ENCODE measurements at places on chromosomes 12 and 14. TPM values are rescaled to one million over a fixed set of nuclear protein-coding genes. Genes with fewer than 3 reads are reported as not detected.
A peak's percentile ranks its signal among the peaks of the same experiment; 100 is the strongest.

- peak; percentile 71 for DNase-seq
These were observed 92.5 kb downstream of the VCPKMT start for GRCh38 chr14:50023671-50024490.

DNA sequence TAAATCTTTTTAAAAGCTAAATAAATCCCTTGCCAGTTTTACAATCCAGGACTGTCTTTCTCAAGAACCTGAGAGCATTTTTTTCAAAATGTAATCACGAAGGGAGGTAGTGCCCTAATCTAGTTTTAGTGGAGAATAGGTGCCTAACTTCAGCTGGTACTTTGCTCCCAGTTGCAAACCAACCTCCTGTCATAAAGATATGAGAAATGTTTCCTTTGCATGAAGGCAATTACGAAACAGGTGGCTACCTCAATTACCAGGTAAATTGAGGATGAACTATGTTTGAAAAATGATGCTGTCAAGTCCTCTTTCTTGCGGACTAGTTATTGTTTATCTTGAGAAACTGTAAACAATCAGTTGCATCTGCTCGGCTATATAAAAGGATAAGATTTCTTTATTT lies 437.9 kb downstream of the DAD1 start:
- no peak for DNase-seq

- peak; percentile 18 for DNase-seq
These were observed 21.5 kb upstream of the GNS start for GRCh38 chr12:64780531-64781279.

DNA sequence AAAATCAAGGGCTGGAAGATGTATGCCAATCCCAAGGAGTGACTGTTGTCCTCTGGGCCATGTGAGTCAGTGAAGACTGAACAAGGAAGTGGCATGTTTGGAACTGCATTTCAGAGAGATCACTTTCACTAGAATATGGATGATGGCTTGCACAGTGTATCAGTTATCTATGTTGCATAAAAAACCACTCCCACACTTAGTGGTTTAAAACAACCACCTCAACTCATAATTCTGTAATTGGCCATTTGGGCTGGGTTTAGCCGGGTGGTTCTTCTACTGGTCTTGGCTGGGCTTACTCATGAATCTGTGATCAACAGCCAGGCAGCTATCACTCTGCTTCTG lies 15.4 kb downstream of the BDKRB1 start:
- peak; percentile 98 for DNase-seq

GRCh38 chr14:60945984-60946383 lies 34.9 kb downstream of the TRMT5 start:
- no peak for DNase-seq

GRCh38 chr12:69481133-69481532 lies 10.9 kb downstream of the FRS2 start:
- no peak for DNase-seq

DNA sequence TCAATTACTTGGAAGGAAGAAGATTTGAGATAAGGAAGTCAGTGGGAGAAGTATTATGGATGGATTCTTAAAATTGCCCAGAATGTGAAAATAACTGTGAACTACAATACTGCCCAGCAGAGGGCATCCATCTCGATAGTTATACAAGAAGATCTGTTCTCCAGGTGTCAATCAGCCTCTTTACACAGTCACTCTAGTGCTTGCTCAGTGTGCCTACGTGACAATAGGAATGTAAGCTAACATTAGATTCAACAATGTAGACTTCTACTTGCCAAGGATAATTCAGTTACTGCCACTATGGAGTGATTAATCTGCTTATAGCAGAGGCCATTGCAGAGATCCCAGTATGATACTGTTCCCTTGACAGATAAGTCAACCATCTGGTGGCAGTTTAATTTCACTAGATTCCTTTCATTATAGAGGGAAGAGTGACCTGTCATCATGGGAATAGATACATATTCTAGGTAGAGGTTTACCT lies 10.6 kb upstream of the MAP4K5 start:
- peak; percentile 55 for DNase-seq

- peak; percentile 59 for DNase-seq
These were observed 32.0 kb upstream of the CDKN3 start for GRCh38 chr14:54364555-54365415.

DNA sequence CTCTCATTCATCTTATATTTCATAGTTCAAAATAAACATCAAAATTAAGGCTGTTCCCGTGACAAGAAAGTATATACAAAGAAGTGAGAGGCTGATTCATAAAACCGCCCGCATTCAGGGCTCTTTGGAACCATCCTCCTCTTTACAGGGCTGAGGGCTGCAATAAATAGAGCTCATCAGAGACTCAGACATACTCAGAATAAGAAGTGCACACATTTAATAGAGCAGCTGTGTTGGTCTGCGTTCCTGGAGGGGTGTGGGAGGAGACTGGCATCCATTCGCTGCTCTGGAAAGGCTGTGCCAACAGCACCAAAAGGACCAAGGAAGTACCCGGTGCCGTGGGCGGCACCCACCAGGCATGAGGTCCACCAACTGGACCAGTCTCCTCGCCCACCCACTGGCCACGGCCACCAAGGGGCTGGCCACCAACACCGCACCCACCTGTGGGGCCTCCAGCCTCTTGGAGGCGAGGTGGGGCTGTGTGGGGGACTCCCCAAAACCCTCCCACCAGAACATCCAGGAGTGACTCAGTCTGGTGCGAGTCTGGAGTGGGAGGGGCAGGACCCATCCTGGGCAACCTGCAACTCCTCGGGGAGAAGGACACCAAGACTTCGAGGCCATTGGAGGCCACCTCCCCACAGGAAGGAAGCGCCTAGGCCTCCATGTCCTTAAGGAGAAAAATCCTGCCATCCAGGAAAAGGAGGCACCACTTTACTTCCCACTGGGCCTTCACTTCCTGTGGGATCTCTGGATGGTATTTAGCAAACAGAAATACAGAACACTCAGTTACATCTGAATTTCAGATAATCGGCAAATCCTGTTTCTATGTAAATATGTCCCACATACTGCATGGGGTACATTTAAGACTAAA lies 32.7 kb downstream of the VCPKMT start:
- no peak for DNase-seq

The PPP2R5C gene
- 74.5 TPM for total RNA-seq

The GLIPR1 gene
- 1.1 TPM for total RNA-seq

The PZP gene
- total RNA-seq: not detected

The OTUB2 gene
- 3.6 TPM for total RNA-seq
